Dorsolateral prefrontal cortex (tissue), 122 donors: ENCODE measurements at places on chromosomes 7 and 10. TPM values are rescaled to one million over a fixed set of nuclear protein-coding genes. Genes with fewer than 3 reads are reported as not detected.

The TRIM73 gene
- total RNA-seq, result 11.8 TPM

The SPDYE5 gene
- total RNA-seq, result not detected

The RET gene
- 12.7 TPM for total RNA-seq

The CHAT gene
- total RNA-seq, result not detected
